Gastroesophageal sphincter (tissue), 4 donors: ENCODE measurements at places on chromosomes 11 and 22.

GRCh38 chr11:89358761-89359160 is 132.4 kb downstream of the NOX4 start:
- no peaks in the 10 kb centered on the region for H3K36me3 ChIP-seq
- H3K27ac ChIP-seq = no peak overlapping the region
- ATAC-seq = no peak
- no peaks in the 10 kb centered on the region for H3K4me1 ChIP-seq
- H3K27me3 ChIP-seq = no peaks in the 10 kb centered on the region
- H3K4me3 ChIP-seq = no peak overlapping the region

GRCh38 chr11:10155793-10156490 is 138.1 kb downstream of the SBF2 start:
- H3K27ac ChIP-seq = no peak overlapping the region
- H3K36me3 ChIP-seq = no peaks in the 10 kb centered on the region
- H3K4me3 ChIP-seq = no peak overlapping the region
- no peaks in the 10 kb centered on the region for H3K4me1 ChIP-seq
- ATAC-seq = no peak

- no peaks in the 10 kb centered on the region for H3K36me3 ChIP-seq
- peak; percentile 22 for ATAC-seq
- H3K4me3 ChIP-seq = peak overlapping the region; percentile 61
Observed at GRCh38 chr22:17773606-17774205, 563 bp downstream of the BID start.

DNA sequence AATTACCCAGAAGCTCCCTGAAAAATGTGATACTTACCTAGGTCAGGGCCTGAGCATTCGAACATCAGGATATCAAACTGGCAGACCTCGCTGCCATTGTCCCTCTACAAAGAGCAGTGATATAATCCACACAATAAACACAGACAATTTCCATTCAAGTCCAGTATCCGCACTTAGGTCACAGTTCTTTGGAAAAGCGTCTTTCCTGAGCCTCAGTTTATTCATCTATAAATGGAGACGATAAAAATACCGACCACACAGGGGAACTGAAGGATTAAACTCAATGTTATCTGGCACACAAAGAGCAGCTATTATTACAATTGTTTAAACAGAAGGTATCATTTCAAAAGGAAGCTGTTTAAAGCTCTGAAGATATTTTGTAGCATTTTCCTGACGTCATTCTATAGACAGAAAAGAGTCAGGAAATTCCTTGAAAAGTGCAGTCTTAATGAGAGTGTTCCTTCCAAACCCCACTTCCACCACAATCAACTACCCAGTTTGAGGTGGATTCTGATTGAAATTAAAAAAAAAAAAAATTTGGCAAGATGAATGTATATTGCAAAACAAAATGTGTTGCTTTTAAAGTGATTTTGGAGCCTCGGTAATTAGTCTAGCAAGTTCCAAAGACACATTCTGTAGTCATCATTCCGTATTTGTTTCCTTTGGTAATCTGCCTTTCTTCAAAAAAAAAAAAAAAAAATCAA is 47.2 kb upstream of the IGSF9B start:
- peaks cover 12% of the 10 kb centered on the region for H3K4me1 ChIP-seq
- no peak for ATAC-seq
- H3K4me3 ChIP-seq = no peak overlapping the region

DNA sequence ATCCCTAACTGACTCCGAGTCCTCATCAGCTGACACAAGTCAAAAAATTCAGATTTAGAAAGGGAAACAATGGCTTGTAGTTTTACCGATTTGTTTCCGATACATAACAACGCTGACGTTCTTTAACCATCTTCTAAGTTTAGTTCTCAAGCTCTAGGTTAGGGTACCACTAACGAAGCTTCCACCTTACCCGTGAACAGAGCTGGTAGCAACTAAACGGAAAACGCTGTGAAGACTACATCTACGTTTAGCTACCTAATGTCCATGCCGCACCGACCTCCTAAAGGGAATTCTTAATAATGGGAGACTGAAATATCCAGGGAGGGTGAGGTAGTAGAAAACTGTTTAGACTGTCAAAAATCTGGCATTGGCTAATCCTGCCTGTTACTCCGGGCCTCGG is 1.0 kb downstream of the NUP98 start:
- peak overlapping the region; percentile 97 for H3K27ac ChIP-seq
- no peak for ATAC-seq
- no peaks in the 10 kb centered on the region for H3K4me1 ChIP-seq

- ATAC-seq = no peak
- H3K4me1 ChIP-seq = no peaks in the 10 kb centered on the region
- no peaks in the 10 kb centered on the region for H3K27me3 ChIP-seq
- no peak overlapping the region for H3K27ac ChIP-seq
- no peak overlapping the region for H3K4me3 ChIP-seq
- no peaks in the 10 kb centered on the region for H3K36me3 ChIP-seq
Observed at GRCh38 chr11:91859666-91860065, 365.0 kb upstream of the FAT3 start.

GRCh38 chr11:73818846-73819245 is 31.2 kb downstream of the MRPL48 start:
- H3K4me3 ChIP-seq = no peak overlapping the region
- no peaks in the 10 kb centered on the region for H3K27me3 ChIP-seq
- no peak overlapping the region for H3K27ac ChIP-seq
- H3K36me3 ChIP-seq = no peaks in the 10 kb centered on the region
- no peak for ATAC-seq
- H3K4me1 ChIP-seq = no peaks in the 10 kb centered on the region

DNA sequence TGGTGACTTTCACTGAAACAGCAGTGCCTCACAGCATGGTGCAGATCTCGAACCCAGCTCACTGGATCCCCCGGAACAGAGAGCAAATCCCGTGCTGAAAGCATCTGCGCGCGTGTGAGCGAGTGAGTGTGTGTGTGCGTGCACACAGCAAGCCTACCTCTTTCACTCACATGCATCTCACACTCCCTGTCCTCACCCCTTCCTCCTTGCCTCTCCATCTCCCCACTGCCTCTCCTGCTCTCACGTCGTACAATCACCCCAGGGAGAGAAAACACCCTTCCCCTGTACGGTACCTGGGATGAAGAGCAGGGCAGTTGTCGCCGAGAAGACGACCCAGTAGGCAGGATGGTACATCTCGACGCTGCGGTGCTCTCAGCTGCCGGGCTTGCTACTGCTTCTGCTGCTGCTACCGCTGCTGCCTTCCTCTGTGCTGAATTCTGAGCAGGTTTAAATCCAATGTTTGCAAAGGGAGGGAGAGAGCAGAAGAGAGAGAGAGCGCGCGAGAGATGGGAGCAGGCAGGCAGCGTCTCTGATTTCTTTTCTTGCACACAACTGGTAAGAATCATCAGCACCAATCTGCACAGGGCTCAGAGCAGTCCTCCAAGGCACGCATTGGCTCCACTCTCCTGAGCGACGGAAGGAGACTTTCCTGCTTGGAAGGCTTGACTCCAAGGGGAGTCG is at the start of gene OPCML:
Gene OPCML, minus strand, starts transcription at position 531 of the 681 bp plus-strand sequence.
- H3K36me3 ChIP-seq = no peaks in the 10 kb centered on the region
- H3K4me1 ChIP-seq = no peaks in the 10 kb centered on the region
- peaks cover 76% of the 10 kb centered on the region for H3K27me3 ChIP-seq
- no peak within 1 kb of the TSS for H3K27ac ChIP-seq
- peak; percentile 13 for ATAC-seq

DNA sequence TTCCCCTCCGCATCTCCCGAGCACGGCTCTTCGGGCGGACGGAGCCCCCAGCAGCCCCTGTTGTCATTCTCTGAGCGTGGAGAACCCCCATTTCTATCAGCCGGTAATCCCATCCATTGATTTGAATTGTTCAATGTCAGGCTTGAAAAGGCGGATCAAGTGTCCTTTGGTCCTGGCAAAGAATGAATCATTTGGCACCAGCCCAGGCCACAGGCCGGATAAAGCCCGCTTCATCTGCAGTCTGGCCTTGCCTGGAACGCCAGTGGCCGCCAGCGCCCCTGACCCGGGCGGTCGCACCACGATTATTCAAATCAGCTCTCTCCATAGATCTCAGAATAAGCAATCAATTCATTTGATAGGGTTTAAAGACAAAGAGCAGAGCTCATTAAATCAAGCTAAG is 188.9 kb downstream of the BRD1 start:
- no peaks in the 10 kb centered on the region for H3K4me1 ChIP-seq
- ATAC-seq = no peak
- peaks cover 49% of the 10 kb centered on the region for H3K27me3 ChIP-seq
- no peaks in the 10 kb centered on the region for H3K36me3 ChIP-seq
- no peak overlapping the region for H3K4me3 ChIP-seq
